ENCODE measurements at places on chromosomes 11 and 22. TPM values are rescaled to one million over a fixed set of nuclear protein-coding genes. Genes with fewer than 3 reads are reported as not detected.

DNA sequence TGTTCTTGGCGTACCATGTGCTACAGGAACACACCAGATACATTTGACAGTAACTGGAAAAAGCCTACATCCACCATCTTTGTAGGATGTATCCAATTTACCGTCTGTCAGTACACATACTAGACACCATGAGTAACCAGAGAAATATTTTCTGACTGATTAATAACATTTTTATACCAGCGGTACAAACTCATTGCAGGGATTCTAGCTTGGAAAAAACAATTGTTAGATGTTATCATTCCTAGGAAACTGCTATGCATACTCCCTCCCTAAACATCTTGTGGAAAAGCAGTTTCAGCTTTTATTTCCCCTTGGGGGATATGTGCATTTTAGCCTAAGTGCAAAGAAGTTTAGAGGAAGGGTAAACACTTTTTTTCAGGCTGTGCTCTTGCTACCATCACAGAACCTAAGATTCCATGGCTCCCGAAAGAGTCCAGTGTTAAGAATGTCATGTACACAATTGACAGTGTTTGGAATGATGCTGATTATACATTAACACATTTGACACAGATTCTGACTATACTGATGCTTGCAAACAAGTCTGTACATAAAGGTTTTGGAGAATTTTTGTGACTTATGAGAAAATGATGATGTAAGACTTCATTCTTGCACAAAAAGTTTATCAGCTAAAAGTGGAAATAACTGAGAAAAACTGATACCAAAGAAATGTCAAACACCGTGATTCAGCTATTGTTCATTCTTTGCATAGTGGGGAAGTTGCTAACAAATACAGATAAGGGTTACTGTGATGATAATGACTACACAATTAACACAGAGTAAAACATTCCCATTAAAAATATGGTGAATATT is 23.7 kb downstream of the NCF4 start:
- no peak for DNase-seq

- DNase-seq: no peak
Observed at GRCh38 chr11:99199341-99199740, 178.6 kb downstream of the CNTN5 start.

DNA sequence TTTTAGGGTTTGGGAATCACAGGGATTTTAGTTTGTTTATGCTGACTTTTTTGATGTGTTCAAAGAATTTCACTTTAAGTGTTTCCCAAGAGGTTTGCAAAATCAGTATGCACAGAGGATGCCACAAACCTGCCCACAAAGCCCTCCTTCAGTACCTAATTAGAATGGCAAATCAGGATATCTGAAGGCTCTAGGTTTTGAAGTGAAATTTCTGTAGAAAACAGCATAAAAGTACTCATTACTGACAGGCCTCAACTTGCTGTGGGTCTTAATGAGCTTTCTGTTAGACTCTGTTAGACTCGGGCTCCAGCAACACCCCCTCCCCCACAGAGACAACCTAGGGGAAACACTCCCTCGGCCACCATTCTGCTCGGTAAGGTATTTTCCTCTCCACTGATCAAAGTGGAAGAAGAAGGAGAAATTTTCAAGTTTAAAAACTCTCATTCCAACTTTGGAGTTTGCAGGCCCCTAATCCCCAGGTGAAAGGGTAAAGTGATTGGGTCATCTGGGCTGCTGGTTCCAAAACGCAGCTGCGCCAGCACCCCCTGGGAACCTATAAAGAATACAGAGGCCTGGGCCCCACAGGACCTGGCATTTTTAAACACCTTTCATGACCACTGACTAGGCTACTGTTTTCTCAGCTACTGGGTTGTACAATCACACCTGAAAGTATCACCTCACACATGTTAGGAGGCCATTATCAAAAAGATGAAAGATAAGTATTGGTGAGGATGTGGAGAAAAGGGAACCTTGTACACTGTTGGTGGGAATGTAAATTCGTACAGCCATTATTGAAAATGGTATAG is 67.5 kb downstream of the PLEKHA7 start:
- no peak for DNase-seq

GRCh38 chr11:45089251-45089650 is 57.2 kb upstream of the PRDM11 start:
- no peak for DNase-seq

DNA sequence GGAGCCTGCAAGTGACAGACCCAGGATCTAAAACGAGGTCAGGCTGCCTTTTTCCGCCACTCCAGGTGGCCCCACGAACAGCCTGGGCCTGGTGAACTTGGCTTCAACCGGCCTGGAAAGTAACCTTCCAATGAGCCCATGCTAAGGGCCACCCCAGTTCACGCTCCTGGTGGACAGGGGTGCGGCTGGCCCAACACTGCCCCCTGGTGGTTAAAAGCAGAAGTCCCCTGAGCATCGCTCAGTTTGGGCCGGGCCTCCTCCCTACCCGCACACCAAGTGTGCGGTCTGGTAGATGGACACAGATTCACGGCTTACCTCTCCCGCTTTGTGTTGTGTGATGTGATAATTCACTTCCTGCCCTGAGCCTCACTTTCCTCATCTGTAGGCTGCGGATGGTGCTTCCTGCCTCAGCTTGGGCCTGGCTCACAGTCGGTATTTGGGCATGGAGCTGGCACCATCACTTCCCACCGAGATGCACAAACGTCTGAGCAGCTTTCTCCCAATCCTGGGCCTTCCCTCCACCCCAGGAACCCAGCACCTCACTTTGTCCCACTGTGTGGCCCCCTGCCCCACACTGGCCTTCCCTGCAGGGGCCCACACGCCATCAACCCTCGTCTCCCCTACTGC is 13.7 kb upstream of the SEC14L3 start:
- peak; percentile 82 for DNase-seq

GRCh38 chr11:17651061-17651460 is 68.3 kb upstream of the MYOD1 start:
- DNase-seq: no peak

Gene PLET1
- total RNA-seq: not detected

Gene THYN1
- total RNA-seq: 31.5 TPM

Gene USP2
- total RNA-seq: 5.9 TPM

Data from CD8-positive, alpha-beta T cell (primary cell).